ENCODE measurements at places on chromosomes 1 and 21.

DNA sequence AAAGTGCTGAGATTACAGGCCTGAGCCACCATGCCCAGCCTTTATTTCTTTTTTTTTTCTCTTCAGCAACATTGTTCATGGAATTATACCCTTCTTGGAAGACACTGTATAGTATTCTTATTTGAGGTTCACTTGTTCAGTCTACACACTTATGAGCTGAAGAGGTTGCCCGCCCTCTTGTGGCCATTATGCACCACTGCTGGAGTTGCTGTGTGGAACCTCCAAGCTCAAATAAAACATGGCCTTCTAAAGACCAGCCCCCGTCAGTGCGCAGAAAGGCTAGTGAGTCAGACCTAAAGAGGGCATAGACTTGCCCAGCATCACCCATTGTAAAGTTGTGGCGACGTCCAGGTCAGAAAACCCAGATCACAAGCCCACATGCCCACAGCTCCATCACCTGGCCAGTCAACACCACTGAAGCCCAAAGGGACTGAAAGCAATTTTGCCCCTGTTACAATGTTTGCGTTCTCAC is 20.4 kb downstream of the LURAP1 start:
- peak; percentile 87 for DNase-seq

- DNase-seq, result peak; percentile 87
These were observed 33.8 kb upstream of the CSF3R start for GRCh38 chr1:36516372-36517010.

DNA sequence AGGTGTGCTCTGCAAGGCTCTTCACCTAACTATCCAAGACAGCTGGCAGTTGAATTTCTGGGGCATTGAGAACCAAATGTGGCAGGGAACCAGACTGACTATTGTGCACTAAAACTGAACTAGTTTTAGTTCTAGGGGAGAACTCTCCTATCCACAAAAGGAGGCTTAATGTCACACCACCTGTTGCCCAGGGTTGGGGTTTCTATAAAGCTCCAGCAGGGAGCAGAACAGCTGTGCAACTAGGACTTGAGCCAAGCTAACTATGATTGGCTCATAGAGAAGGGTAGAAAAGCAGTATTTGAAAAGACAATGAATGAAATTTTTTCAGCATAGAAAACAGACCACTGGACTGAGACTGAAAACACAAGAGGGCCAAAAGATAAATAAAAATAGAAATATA is 53.3 kb upstream of the FGGY start:
- no peak for DNase-seq

- no peak for DNase-seq
These were observed 403.2 kb upstream of the ADAMTS5 start for GRCh38 chr21:27369978-27370571.

DNA sequence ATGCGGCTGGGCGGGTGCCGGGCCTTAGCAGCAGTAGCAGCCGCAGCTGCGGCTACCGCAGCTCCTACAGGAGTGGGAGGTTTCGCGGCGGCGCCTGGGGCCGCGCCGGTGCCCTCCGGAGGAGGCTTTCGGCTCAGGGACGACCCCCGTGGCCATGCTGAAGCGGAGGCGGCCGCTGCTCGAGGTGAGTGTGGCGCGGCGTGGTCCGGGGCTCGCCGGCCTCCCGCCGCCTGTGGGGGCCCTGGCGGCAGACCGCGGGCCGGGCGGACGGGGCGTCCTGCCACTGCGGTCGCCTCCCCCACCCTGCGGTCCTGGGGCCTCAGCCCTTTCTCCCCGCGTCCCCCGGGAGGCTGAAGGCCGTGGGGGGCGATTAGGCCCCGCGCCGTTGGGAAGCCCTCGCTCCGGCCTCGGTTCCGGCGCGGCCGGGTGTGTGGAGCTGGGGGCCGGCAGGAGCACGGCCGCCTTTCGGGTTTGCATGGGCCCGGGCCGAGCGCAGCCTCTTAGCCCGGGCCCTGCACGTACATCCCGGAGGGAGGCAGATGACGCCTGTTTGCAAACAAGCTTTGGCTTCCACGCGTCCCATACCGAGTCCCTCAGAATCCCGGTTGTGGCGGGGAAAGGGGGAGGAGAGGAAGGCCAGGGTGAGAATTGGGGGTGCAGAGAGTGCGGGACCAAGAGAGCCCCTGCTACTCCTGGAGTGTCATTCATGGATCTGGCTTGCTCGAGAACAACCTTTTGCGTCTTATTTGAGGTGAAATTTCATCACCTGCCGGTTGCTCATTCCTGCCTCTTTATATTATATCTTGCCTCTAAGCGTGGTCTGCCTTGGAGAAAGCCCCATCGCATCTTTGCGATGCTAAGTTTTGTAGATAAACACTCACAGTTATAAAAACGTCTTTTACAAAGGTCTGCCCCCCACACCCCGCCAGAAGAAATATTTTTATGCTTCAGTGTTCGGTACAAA is 613 bp downstream of the ZFYVE9 start:
- peak; percentile 83 for DNase-seq

DNA sequence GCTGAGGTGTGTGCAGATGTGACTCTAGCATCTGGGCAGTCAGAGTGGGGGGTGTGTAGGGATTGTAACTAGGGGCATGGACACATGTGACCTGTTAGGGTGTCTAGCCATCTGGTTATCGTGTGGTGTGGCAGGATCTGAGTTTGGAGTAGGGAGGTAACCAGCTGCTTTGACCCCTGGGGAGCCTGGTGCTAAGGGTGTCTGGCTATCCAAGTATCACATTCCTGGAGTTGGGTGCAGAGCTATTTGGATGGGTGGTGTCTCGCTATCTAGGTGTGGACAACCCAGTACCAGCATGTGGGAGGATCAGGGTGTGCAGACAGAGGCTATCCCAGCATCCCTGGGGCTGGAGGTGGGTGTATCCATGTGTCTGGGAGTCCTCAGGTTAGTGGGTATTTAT is 4.7 kb downstream of the PTPRU start:
- DNase-seq, result no peak

All from posterior vena cava (tissue), 2 donors.